ENCODE measurements at places on chromosomes 11 and 22.

GRCh38 chr11:45930031-45930794 lies 7.8 kb downstream of the LARGE2 start:
- DNase-seq: no peak

- peak; percentile 85 for DNase-seq
These were observed 2.5 kb upstream of the BEST1 start for GRCh38 chr11:61947486-61948210.

DNA sequence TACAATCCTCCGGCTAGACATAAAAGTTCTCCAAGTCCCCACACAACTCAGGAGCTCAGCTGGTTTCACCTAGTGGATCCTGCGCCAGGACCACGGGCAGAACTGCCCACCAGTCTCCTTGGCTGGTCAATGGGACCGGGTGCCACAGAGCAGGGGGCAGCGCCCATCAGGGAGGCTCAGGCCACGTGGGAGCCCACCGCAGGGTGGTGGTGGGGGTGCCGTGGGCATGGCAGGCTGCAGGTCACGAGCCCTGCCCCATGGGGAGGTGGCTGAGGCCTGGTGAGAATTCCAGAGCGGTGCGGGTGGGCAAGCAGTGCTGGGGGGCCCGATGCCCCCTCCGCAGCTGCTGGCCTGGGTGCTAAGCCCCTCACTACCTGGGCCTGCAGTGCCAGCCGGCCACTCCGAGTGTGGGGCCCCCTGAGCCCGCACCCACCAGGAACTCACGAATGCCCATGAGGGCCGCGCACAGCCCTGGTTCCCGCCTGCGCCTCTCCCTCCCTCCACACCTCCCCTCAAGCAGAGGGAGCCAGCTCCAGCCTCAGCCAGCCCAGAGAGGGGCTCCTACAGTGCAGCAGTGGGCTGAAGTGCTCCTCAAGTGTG lies 1091.9 kb upstream of the TENM4 start:
- no peak for DNase-seq

- no peak for DNase-seq
These were observed 68.3 kb downstream of the IGLL1 start for GRCh38 chr22:23511627-23512347.

DNA sequence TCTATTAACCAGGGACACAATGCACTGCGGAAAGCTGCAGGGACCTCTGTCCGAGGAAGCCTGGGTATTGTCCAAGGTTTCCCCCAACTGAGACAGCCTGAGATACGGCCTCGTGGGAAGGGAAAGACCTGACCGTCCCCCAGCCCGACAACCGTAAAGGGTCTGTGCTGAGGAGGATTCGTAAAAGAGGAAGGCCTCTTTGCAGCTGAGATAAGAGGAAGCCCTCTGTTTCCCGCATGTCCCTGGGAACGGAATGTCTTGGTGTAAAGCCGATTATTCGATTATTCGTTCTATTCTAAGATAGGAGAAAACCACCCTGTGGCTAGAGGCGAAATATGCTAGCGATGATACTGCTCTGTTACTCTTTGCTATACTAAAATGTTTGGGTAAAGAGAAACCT lies 5.2 kb downstream of the BET1L start:
- no peak for DNase-seq

- DNase-seq: no peak
These were observed 65.3 kb downstream of the ABTB2 start for GRCh38 chr11:34292546-34292945.

GRCh38 chr11:44450295-44450932 lies 115.0 kb upstream of the CD82 start:
- DNase-seq: no peak

- no peak for DNase-seq
These were observed 37.4 kb downstream of the CTNND1 start for GRCh38 chr11:57798905-57799559.

DNA sequence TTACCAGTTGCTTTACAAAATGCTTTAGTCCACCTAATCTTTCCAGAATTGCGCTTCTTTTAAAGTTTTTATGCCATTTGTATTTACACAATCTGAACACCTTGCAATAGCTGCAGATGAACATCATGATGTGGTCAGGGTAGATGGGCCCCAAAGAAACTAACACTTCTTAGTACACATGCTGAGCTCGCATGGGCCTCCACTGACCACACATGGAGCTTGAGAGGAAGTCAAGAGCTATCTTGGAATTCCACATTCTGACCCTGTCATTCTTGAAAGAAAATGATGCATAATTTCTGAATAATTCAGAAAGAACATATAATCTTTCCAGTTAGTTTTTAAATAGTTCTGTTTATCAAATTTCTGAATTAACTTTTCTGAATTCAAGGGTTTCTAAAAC lies 7.7 kb downstream of the LIPT2 start:
- DNase-seq: no peak

DNA sequence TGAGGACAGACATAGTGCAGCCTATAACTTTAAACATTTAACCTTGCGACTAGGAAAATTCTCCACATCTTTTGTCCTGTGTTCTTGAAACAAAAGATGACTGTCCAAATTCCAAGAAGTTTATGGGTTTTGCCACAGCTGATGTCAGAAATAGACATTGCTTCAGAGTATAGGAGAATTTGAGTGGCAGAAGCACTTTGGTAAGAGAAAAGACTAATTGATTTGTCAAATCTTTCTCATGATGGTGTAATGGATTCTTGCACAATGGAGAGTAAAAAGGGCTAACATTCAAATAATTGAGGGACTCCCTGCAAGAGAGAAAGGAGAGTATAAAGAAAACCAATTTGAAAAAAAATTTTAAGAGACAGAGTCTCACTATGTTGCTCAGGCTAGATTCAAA lies 25.3 kb downstream of the C11orf58 start:
- no peak for DNase-seq

- DNase-seq: no peak
These were observed 9.2 kb upstream of the STIP1 start for GRCh38 chr11:64176751-64177150.

DNA sequence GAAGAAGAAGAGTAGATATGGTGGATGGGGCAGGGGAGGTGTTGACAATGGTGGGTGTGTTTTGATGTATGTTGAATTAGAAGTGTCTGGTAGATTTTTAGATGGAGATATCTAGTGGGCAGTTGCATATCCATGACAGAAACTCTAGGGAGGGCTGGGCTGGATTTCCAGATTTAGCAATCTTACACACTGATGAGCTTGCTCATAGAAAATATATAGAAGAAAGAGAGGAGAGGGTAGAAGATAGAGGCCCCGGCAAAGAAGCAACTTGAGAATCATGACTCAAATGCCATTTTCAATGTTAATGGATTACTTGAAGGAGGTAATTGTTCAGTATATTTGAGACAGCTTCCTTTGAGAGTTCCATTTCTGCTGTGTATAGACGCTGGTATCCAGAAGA lies 8.2 kb downstream of the REXO2 start:
- DNase-seq: no peak

DNA sequence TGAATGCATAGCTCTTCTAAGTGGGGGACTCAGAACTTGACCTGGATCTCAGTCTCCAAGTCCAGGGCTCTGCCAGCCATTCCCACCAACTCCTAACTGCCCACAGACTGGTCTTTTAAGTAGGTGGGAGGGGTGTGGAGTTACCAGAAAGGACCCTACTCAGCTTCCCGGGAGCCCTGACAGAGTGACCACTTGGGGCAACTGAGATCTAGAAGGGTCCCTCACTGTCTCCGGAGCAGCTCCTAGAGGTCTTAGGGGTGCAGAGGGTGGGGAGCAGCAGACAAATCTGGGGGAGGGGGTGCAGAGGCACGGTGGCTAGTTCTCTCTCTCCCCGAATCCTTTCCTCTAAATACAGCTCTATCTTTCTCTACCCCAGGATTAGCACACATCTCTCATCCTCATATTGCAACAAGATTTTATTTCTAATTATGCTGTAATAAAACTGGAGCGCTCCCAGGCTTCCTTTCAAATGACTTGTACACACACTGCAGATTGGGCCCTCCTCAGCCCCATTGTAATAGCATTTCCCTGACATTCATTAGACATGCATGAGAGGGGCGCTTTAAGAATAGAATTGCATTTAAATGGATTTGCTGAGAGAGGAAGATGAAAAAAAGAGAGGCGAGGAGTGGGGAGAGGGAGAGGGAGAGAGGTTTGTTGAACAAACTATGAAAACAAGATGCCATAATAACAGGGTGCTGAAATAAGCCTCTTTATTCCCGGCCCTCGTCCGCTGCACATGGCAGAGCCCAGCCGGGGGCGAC lies 219.0 kb downstream of the CEP164 start:
- no peak for DNase-seq

GRCh38 chr22:37244114-37244921 lies at the start of gene RAC2:
TSS of gene RAC2 (minus strand) at chr22:37244269. CDS start at chr22:37244148, 121 bp downstream.
- no peak for DNase-seq

GRCh38 chr11:76329084-76329648 lies 51.8 kb downstream of the THAP12 start:
- DNase-seq: no peak

DNA sequence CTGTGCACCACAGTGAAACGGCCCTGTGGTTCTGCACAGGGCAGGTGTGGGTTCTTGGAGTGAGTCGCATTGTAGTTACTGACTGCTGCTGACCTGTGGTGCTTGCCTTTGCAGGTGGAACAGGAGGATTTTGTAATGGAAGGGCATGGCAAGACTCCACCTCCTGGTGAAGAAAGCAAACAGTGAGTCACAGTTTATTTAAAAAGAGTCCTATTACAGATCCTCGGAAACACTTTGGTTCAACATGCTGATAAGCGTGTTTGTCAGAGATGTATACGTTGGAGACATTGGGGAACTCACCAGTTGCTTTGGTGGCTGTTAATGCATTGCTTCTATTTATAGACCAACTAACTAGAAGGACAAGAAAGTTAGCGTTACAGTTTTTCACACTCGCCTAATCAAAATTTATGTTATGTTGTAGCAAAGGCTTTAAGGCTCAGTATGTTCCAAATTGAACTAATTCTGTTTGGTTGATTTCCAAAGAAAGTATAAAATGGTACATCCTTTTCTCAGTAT lies 21.7 kb upstream of the TNRC6B start:
- no peak for DNase-seq

- DNase-seq: no peak
These were observed 47.1 kb downstream of the CWC15 start for GRCh38 chr11:94926271-94926625.

- no peak for DNase-seq
These were observed 1.0 kb downstream of the B4GALNT4 start for GRCh38 chr11:370070-370941.

DNA sequence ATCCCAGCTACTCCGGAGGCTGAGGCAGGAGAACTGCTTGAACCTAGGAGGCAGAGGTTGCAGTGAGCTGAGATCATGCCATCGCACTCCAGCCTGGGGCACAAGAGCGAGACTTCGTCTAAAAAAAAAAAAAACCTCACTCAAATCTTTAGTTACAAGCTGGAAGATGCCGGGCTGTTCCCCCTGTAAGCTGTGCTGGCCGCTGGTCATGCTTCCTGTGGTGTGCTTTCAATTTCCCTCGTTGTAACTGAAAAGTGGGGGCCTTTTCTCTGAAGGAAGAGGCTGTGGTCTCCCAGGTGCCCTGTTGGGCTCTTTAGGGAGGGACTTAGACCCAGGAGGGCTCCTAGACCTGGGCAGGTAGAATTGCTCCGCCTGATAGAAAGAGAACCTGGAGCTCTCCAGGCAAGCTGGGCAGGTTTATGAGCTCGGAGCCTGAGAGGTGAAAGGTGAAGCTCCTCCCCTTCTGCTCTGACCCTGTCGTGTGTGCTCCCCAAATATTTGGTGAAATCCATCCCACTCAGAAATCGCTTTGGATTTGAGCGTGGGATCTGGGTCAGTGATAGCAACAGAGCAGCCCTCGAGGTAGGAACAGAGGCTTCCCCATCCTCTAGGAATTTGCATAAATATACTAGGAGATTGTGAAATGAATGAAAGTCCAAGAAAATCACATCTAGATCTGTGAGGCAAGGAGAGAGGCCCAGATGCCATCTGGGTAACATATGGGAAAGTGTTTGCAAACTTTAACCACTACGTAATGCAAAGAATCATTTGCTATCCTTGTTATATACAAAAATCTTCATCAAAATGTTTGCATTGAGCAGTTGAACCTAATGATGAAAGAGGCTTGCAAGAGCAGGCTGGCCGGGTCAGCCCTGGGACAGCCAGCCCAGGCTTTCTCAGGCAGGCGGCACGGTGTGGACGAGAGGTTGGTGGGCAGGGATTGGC lies 154.3 kb downstream of the FBXO7 start:
- DNase-seq: peak; percentile 90

GRCh38 chr22:44659140-44659539 lies 42.9 kb upstream of the PRR5 start:
- no peak for DNase-seq

GRCh38 chr11:134754521-134755198 lies 342.6 kb upstream of the B3GAT1 start:
- no peak for DNase-seq

DNA sequence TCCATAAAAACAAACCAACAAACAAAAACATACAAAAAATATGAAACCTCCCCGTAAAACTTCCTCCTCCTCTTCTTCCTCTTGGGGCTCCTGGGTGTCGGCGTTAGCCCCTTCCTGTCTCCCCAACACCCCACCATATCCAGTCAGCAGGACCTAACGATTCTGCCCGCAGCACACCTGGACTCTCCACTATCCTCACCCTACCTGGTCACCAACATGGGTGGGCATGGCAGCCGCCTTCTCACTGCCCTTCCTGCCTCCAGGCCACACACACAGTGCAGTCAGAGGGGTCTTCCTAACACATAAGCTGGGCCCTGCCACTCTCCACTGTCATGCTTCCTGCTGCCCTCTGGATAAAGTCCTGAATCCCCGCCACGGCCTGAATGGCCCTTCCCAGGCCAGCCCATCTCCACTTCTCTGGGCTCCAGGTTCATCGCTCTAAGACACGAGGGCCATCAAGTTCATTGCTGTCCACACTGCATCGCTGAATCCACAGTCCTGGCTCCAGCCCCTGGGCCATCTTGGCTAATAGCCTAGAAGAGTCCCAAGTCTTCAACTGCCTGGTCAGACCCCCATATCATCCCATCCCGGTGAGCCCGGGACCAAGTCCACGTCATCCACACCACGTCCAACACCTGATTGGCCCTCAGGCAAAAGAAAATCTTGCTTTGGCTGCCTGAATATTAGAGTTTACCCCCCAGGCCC lies 76.2 kb downstream of the IGLL1 start:
- no peak for DNase-seq

- DNase-seq: peak; percentile 51
These were observed 22.3 kb upstream of the MICAL2 start for GRCh38 chr11:12088047-12088481.

DNA sequence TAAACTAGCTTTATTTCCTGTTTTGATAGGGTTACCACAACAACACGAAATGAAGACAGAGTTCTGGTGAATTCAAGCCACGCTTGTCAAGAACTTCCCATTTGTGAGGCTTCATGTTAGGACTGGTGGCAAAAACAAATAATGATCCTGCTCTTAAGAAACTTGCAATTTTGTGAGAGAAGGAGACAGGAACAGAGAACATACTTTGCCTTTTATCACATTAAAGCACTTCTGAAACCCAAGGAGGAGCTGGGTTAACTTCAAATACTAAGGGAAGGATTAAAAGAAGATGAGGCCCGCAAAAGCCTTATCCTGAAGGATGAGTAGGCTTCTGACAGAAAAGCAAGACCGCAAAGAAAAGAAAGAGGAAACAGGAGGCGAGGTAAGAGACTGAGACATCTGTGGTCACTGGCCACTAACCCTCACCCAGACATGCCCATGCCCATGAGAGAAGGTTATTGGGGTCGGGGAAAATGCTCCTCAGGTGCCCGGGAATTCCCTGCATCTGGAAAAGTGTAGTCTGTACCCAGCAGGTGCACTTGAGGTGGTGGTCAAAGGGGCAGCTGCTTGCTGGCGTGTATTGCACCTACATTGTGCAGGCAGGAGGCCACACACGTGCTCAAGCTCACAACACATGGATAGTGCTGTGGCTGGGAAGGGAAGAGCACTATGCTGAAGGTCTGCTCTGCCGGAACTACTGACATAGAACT lies 50.5 kb downstream of the MAPK1 start:
- peak; percentile 65 for DNase-seq

All from fibroblast of skin of left biceps (primary cell).